HEK293T (cell line): ENCODE measurements at places on chromosomes 7 and 10.

DNA sequence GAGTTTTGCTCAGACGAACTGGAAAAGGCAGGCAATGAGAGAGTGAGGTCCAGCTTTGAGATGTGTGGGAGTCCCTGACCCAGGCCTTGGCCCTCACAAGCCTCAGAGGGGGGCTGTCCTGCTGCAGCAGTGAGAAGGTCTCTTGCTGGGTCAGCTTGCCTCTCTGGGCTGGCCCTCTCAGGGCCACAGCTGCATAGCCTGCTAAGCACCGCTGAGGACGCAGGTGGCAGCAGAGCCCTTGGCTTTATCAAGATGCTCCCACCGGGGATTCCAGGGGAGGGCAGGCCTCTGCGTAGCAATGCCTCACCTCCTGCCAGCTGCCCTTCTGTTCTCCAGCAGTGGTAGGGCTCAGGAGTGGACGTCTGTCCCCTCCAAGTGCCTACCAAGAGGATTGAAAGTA lies 128.7 kb downstream of the COBL start:
- DNase-seq, result peak; percentile 57

- no peak for DNase-seq
Measured at GRCh38 chr10:67550046-67550445, 145.9 kb downstream of the CTNNA3 start.

DNA sequence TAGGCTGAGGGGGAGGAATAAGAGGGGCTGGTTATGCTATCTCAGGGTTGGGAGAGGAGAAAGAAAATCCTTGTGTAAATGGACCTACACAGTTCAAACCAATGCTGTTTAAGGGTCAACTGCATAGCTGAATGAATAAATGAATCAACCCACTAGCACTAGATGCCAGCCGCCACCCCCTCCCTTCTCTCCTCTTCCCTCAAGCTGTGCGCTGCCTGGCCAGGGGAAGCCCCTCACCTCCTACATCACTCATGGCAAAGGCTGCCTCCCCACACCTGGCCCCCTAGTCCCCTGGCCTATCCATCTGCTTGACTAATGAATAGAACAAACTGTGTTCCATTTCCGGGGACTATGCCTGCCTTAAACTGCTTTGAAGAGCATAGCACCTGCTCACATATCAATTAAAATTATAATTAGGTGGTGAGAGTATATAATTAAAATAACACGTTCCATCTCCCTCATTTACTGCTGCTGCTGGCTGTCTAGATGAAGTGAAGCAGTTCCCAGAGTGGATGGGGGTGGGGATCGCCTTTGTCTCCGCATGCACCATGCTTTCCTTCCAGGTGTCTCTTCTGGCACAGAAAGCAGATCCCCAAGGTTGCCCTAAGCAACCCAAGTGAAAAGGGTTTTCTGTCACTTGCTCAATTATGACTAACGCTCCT lies 32.6 kb downstream of the GRID1 start:
- DNase-seq, result no peak

GRCh38 chr10:62924344-62924748 lies 108.2 kb upstream of the EGR2 start:
- no peak for DNase-seq

DNA sequence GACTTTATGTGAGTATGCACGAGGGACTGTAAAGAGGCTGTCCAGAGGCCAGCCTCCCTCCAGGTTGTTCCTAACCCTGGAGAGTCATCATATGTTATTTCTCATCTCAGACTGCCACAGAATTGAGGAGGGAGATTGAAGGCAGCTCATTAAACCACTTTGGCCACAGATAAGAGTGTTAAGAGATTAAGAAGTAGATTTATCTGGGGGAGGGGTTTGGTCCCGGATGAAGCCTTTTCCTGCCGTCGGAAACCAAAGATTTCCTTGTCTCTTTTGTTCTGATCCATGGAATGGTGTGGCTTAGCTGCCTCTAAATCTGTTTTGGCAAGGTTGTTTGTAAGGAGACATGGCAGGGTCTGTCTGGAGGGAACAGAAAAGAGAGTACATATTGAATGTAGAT lies 338.8 kb downstream of the AUTS2 start:
- no peak for DNase-seq

- DNase-seq, result no peak
Measured at GRCh38 chr10:69865450-69865849, 63.7 kb downstream of the COL13A1 start.

- no peak for DNase-seq
Measured at GRCh38 chr7:73515178-73515577, 6.9 kb downstream of the BAZ1B start.

DNA sequence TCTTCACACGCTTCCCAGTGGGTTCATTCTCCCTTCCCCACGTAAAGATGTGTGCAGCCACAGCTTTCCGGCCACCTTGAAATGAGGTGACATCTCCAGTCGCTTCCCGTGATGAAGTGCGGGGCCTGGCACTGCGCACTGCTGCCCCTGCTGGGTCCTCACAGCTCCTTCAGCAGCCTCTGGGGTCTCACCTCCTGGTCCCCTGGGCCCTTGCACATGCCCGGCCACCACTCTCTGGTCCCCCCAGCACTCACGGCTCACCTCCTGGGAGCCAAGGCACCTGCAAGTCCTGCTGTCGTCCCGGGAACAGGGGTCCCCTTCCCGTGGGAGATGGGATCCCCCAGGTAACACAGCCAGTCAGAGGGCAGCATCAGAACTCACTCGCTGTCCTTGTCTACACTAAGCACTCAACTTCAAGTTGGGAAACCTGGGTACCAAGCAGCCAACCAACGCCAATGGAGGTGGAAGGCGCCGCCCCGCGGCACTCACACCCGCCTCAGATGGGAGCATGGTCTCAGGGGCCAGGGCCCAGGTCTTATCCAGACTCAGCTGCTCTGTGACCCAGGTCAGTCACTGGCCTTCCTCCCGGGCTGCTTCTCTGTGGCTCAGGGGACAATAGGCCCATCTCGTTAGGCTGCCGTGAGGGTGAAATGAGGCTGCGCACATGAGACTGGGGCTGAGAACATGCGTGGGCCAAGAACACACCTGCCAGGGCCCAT lies 176.2 kb downstream of the PTPRN2 start:
- no peak for DNase-seq

- DNase-seq, result no peak
Measured at GRCh38 chr7:106369816-106370215, 85.0 kb upstream of the NAMPT start.

GRCh38 chr10:87656431-87657072 lies 3.1 kb upstream of the PAPSS2 start:
- DNase-seq, result peak; percentile 38

GRCh38 chr7:55128693-55129394 lies 110.0 kb downstream of the EGFR start:
- peak; percentile 15 for DNase-seq

GRCh38 chr10:63133821-63134557 lies 861 bp downstream of the NRBF2 start:
- no peak for DNase-seq

- no peak for DNase-seq
Measured at GRCh38 chr10:5565671-5566581, 41.2 kb downstream of the CALML3 start.

DNA sequence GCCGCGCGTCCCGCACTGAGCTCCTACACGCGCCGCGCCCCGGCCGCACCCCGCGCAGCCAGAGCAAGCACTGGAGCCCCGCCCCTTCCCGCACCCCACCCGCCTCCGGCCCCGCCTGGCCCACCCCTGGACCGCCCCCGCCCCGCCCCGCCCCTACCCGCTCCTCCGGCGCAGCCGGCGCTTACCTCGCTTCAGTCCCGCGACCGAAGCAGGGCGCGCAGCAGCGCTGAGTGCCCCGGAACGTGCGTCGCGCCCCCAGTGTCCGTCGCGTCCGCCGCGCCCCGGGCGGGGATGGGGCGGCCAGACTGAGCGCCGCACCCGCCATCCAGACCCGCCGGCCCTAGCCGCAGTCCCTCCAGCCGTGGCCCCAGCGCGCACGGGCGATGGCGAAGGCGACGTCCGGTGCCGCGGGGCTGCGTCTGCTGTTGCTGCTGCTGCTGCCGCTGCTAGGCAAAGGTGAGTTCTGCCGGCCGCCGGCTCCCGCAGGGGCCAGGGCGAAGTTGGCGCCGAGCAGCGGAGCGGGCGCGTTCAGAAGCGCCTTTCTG lies at the start of gene RET:
RET (plus strand) TSS at position 194 of the 545 bp plus-strand sequence; CDS start at position 384, 190 bp downstream.
- DNase-seq, result peak; percentile 71

DNA sequence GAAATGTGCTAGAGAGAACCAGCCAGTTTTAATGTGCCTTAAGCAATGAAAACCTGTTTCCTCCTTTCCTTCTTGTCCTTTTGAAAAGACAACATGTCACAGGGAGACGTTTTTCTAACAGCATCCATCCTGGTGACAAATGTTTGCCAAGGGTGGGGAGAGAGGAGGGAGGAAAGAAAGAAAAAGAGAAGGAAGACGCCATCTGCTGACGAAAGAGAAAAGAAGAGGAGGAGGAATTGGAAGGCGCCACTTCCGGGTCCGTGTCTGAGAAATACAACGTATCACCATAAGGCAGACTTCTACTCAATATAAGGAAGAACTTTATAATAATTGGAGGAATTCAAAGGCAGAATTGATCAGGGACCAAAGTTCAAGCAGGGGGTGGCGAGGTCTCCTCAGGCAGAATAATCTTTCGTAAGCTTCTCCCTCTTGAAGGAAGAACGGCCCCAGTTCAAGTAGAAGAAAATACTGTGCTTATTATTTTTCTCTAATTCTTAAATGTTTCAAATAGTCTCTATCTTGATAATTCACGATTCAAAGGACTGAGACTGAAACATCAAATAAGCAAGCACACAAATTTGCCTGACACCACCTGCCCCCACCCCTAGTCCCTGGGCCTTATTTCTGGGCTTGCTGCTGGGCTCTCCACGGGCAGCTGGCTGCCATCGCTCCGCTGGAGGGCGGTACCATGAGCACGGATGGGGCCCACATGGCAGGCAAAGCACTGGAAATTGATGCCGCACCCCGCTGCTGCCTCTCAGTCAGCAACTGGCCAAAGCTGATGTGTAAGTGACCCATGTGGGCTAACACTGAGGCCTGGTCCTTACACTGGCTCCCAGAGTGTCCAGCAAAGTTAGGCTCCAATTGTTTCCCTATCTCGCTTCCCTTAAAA lies 273.7 kb upstream of the KLF14 start:
- peak; percentile 53 for DNase-seq

GRCh38 chr10:89889606-89890005 lies 188.2 kb downstream of the KIF20B start:
- DNase-seq, result no peak

- DNase-seq, result no peak
Measured at GRCh38 chr7:38664972-38665371, 33.8 kb upstream of the AMPH start.

GRCh38 chr7:71457846-71458590 lies 326.1 kb downstream of the GALNT17 start:
- no peak for DNase-seq

- DNase-seq, result no peak
Measured at GRCh38 chr10:131532745-131533341, 221.3 kb upstream of the TCERG1L start.

GRCh38 chr7:24721481-24722001 lies 35.7 kb downstream of the GSDME start:
- no peak for DNase-seq

DNA sequence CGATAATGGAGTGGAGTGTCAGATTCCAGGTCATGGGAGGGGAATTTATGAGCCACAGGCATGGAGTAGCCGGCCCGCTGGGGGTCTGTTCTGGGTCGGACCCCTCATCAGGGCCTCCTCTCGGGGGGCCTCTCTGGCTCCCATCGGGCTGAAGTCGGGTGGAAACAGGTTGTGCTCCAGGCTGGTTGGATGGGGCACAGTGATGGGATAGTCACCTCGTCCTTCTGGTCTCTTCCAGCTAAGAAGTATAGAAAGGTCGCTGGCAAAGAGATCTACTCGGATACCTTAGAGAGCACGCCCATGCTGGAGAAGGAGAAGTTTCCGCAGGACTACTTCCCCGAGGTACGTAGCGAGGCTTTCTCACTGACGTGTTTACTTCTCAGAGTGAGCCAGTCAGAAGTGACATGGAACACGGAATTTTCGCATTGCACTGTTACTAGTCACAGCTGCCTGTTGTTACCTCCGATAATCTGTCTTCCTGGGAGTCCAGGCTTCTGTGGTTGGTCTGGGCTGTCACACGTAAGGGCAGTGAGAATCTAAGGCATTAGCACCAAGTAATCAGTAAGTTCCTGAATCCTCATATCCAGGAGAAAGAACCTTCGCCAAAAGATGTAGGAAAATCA lies 88.3 kb downstream of the NKX6-2 start:
- no peak for DNase-seq

- DNase-seq, result no peak
Measured at GRCh38 chr7:33710608-33711007, 194.7 kb upstream of the BMPER start.
